ENCODE measurements at places on chromosomes 5 and 9.
A peak's percentile ranks its signal among the peaks of the same experiment; 100 is the strongest.

DNA sequence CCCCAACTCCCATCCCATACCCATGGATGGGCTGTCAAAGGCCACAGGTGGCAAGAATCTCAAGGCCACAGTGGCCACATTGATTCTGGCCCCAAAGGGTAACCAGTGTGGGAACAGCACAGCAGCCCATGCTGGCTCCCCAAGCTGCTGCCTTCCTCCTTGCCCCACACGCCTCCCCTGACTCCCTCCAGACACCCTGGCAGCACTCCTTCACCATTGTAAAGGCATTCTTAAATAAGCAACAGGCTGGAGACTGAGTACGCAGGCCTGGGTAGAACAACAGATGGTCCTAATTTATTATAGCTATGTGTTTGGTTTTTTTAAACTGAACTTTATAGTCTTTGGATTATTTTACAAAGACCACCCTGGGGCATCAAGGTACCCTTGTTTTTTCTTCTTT lies 158.8 kb downstream of the TSSK1B start:
- no peak for DNase-seq

- DNase-seq: peak; percentile 93
These were observed at the start of gene SLIT3 for GRCh38 chr5:169300468-169301385. Gene SLIT3 (minus strand): TSS chr5:169301139. CDS start chr5:169300709, 430 bp downstream.

DNA sequence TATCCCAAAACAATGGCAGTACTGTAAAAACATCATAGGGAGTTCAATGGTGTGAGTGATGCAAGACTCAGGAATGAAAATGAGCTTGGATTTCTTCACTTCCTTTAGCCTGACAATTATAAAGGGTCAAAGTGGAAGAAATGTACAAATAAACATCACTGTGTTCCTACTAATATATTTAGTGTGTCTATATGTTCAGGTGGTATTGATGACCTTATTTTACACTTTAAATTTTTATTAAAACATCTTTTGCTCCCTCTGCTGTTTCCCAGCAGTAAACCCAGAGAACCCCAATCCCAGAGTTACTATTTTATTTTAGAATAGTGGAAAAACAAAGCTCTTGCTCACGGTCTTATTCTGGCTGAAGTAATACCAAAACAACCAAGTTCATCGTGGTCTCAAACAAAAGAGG lies 2.0 kb downstream of the LOX start:
- no peak for DNase-seq

DNA sequence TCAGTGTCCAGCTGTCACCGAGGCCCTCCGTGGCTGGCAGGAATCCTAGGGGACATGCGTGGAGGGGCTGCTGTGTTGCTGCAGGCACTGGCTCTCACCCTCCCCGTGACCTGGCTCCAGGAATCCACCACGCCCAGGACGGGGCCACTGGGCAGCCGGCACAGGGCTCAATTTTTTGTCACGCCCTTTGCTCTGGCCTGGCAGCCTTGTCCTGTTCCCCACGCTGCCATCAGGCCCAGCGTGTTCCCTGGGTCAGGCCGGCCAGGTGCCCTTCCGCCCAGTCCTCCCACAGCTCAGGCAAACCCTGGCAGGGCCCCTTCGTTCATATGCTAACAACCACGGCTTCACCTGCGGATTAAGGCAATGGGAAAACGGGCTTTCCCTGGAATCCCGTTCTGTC lies 37.3 kb downstream of the PROP1 start:
- no peak for DNase-seq

Data from AG08395 (cell line).